Tibial artery (tissue), 4 donors: ENCODE measurements at places on chromosomes 4 and X.

DNA sequence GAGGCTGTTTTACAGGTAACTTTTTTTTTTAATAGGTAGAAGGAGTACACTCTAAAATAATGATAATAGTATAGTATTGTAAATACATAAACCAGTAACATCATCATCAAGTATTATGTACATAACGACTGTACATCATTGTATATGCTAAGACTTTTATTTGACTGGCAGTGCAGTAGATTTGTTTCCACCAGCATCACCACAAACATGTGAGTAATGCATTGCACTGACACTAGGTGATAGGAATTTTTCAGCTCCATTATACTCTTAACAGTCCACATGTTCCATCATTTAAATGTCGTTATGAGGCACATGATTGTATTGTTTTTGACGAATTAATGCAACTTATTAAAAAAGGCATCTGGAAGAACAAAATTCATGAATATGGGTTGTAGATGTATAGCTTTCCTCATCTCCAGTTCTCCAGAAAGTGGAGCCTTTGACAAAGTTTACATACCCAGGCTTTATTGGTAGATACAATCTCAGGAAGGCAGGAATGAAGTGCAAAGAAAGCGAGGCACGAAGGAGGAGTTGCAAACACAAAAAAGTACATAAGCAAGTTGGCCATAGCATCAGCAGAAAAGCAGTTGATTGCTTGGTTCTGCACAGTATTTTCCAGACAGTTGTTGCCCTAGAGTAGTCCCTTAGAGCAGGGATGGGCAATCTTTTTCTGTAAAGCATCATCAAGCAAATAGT, 336.9 kb upstream of the NR3C2 start:
- DNase-seq, result no peak

GRCh38 chr4:16642897-16643296, 255.5 kb downstream of the LDB2 start:
- no peak for DNase-seq

DNA sequence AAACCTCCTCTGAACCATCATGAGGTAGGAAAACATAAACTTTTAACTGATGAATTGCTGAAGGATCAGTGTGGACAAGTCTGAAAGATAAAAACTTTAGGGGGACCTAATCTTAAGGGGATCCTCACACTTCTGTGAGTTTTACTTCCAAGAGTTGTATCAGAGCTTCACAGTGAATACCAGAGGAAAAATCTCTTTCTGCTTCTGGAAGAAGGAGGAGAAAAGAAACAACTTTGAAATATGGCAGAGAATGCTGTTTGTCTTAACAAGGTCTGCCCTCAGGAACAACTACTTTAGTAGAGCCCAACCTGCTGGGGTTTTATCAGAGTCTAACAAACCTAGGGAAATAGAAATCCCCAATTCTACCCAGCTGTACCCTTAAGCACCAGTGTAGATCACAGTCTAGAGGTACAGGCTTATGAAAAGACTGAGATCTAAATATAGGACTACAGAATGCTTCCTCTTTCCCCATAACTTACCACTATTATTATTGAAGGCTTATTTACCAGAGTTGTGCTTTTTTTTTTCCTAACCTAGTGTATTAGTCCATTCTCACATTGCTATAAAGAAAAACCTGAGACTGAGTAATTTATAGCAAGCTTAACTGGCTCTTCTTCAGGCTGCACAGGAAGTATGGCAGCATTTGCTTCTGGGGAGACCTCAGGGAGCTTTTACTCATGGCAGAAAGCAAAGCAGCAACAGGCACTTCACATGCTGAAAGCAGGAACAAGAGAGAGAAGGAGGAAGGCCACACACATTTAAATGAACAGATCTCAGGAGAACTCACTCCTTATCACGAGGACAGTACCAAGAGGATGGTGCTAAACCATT, 167.9 kb downstream of the CAMK2D start:
- no peak for DNase-seq

DNA sequence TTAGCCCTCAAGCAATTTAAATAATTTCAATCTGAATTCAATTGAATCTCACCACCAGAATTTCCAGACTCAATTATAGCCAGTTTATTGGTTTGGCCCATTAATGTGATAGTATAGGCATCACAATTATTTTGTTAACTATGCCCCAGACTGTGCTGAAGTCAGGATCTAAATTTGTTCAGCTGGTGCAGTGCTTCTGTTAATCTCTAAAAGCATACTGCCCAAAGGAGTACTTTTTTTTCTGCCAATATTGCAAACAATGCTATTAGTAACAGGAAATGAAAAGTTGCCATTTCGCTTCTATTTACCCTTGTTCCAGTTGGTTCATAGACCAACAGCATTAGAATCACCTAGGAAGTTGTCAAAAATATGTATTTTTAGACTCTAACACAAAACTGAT, 171.0 kb downstream of the GPM6A start:
- no peak for DNase-seq

GRCh38 chr4:44425614-44426208, 22.9 kb downstream of the KCTD8 start:
- no peak for DNase-seq

DNA sequence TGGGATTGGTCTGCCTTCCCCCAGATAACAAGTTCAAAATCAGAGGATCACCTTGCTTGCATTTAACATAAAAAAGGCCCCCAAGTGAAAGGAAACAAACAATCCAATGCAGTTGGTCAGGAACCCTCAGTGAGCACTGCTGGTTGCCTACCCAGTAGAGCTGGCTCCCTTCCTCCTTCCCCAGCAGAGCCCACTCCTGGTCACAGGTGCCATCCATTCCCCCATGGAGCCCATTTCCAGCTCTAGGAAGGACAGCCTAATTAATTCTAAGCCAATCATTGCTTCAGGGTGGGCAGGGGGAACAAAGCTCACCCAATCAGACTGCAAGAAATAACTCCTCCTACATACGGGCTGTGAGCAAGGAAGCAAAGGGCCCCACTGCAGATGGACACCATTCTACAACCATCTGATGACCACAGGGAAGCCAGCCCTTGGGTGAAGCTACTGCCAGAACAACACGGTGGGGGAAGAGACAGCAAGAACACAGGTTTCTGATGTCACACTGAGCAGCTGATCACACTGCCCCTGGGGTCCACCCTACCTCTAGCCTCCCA, 86.5 kb downstream of the SH3KBP1 start:
- no peak for DNase-seq

DNA sequence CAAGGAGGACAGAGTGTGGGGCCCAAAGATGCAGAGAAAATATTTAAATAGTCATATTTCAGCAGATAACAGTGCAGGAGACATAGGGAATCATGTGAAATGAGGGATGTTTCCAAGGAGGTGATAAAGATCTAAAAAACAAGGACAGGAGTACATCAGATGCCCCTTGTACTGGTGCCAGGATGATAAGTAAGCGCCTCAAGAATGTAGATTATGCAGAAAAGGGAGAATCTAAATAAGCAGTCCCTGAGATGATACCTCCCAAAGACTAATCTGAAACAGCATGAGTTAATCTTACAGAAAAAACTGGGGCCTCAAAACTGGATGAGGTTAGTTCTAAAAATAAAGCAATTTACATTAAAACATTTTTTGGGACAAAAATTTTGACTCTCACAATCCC, 136.1 kb upstream of the WDFY3 start:
- no peak for DNase-seq

DNA sequence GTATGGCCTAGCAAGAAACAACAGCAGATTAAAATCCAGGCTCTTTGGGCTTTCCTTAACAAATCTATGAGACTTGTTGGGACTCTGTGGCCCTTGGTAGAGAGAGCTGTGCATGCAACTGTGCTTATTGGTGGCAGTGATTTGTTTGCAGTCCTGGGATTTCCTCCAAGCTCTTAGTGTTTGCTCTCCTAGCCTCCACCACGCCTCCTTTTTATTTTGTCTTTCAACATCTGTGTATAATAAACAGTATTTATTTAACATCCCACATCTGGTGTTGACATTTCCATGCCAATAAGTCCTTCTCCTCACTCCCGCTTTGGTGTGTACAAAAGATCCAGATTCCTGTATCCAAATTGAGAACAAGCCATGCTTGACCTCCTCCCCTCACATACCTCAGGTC, 3.1 kb downstream of the TNMD start:
- no peak for DNase-seq

DNA sequence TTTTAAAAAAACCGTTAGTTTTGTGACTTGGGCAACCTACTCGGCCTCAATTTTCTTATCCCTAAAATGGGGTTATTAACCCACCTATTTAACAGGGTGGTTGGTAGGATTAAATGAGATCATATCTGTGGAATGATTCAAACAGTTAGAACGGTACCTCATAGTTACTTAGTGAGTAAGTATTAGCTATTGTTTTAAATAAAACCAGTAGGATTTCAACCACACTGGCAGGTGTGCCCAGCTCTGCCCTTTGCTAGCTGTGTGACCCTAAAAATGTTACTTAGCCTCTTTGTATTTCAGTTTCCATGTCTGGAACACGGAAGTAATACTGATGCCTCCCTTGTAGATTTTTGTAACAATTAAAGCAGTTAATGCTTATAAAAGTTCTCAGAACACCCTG, 225.8 kb upstream of the SPRY1 start:
- DNase-seq, result no peak

GRCh38 chr4:136737066-136737465, 795.2 kb downstream of the PCDH18 start:
- no peak for DNase-seq

DNA sequence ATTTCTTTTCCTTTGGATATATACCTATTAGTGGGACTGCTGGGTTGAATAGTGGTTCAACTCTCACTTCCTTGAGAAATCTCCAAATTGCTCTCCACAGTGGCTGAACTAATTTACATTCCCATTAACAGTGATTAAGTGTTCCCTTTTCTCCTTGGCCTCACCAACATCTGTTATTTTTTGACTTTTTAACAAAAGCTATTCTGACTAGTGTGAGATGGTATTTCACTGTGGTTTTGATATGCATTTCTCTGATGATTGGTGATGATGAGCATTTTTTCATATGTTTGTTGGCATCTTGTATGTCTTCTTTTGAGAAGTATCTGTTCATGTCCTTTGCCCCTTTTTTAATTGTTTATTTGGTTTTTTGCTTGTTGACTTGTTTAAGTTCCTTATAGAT, 413.0 kb downstream of the MAPK10 start:
- no peak for DNase-seq

GRCh38 chr4:54094451-54094850, 5.5 kb upstream of the GSX2 start:
- DNase-seq, result no peak

- DNase-seq, result no peak
Measured at GRCh38 chrX:64395568-64395929, 297 bp upstream of the MTMR8 start.

DNA sequence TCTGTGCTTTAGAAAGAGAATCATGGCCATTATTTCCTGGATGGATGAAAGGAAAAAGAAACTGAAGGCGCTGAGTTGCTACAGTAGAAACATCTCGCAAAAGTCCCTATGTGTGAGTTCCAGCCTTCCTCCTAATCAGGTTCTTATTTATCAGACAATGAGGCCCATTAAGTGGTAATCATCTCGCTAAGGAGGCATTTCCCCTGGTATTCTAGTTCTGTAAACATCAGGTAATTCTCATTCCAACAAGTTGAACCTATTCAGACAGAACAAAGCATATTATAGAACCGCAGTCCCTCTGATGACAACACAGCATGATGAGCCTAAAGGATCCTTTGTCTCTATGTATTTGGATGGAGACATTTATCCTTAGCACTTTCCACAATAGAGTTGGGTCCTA, 205.7 kb upstream of the MAOA start:
- DNase-seq, result no peak

DNA sequence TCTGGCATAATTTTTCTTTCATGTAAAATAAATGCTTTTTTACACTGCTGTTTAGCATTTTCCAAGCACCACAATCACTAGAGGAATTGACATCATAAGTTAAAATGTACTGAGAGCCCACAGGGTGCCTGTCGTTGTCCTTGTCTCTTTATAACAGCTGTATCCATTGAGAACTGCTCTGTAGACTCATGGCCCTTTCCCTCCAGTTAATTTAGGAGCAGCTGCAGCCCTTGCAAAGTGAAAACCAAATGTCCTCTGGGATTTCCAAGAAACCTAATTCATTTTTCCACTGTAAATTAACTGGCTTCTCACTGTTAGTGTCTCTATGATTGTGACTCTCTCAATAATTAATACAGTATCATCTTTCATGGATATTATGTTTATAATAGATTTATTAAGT, 185.9 kb downstream of the SLC4A4 start:
- no peak for DNase-seq

DNA sequence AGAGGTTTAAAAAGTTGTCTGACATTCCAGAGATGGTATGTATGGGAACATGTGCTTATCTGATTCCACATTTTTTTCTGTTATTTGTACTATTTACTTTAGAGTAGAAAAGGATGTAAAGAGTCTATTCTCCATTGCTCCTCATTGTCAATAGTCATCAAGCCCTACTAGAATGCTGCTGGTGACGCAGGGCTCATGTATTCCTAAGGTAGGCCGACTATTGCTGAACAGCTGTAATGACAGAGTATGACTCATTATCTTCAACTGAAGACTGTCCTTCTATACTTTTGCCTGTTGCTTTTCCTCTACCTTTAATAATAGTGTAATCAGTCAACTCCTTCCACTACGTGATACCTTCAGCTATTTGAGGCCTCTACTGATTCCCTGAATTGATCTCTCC, 509.1 kb upstream of the NR3C2 start:
- no peak for DNase-seq

DNA sequence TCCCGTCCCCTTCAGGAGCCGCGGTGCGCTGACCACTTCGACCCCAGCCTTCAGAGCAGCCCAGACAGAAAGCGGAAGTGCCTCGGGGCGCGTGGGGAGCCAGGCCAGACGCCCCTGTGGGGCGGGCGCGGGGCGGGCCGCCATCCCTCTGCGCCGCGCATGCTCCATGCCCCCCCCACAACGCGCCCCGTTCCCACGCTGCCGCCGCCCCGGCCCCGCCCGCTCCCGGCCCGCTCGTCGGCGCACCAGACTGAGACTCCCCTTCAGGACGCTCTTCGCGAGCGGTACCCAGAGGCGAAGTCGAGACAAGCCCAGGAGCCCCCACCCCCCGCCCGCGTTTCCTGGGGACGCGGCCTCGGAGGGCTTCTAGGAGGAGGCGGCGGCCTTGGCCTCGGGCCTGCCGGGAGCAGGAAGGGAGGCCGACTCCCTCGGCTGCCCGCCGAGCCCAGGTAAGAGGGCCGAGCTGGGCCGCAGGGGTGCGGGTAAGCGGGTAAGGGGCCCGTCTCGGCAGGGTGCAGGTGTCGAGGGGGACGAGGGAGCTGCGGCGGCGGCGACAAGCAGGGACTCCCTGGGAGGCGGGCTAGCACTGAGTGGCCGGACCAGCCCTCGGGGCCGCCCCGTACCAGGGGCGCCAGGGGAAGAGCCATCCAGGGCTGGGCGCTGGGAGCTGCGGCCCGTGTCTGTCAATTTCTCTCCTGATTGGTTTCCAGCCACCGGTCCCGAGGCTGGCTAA, at the start of gene ZFP92:
Gene ZFP92 (plus strand): TSS at position 218 of the 733 bp plus-strand sequence. CDS start 6,851 bp downstream, outside the sequence.
- DNase-seq, result no peak

DNA sequence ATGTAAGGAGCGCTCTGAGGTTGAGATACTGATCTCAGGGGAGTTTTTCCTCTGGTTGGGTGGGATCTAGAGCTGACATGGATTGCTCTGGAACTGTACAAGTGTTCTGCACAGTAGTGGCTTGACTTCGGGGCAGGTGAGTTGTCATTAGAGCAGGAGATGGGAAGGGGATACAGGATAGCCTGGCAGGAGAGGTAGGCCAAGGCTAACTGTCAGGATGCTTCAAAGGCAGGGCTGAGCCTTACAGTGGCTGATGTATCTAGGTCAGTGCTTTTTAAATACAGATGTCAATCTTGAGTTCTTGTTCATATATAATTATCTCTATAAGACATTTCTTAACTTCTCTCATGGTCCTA, 43.5 kb upstream of the RELL1 start:
- DNase-seq, result no peak
